ENCODE measurements at places on chromosomes 5 and 9.

- DNase-seq = no peak
Observed at GRCh38 chr5:158436271-158437065, 577.5 kb upstream of the CLINT1 start.

GRCh38 chr5:131224387-131225201 lies 39.3 kb upstream of the CDC42SE2 start:
- no peak for DNase-seq

DNA sequence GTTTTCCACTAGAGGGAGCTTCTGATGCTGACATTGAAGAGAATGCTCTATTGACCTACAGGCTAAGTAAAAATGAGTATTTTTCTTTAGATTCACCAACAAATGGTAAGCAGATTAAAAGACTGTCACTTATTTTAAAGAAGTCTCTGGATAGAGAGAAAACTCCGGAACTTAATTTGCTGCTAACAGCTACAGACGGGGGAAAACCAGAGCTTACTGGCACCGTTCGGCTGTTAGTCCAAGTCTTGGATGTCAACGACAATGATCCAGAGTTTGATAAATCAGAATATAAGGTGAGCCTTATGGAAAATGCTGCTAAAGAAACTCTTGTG lies 764 bp downstream of the PCDHA11 start:
- no peak for DNase-seq

DNA sequence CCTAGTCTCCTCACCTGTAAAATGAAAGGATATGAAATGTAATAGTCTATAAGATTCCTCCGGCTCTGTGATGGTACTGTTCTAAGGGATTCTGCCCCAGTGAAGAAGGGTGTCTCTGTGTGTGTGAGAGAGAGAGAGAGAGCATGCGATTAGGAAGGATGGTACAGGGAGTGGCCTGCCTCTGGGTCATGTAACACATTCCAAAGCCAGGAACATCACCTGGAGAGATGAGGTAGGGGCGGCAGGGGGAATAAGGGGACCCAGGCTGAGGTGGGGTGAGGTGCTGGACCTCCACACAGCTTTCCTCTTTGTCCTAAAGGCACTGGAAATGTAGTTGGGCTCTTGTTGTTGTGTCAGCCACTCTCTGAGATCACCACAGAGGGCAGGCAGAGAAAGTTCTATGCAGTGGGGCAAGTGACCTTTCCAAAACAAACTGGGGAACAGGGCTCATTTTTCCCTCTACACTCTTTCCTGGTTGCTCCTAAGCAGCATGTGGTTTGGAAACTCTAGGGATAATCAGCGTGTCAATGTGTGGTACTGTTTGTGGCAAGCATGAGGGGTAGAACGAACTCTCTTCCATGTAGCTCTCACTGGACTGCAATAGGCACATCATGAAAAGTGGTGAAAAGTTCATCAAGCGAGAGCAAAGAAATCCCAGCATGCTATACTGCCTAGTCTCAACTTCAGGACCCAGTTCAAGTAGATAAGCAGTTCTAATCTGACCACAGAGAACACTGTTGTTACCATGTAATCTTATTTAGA lies 65.0 kb downstream of the SEMA6A start:
- DNase-seq = no peak

DNA sequence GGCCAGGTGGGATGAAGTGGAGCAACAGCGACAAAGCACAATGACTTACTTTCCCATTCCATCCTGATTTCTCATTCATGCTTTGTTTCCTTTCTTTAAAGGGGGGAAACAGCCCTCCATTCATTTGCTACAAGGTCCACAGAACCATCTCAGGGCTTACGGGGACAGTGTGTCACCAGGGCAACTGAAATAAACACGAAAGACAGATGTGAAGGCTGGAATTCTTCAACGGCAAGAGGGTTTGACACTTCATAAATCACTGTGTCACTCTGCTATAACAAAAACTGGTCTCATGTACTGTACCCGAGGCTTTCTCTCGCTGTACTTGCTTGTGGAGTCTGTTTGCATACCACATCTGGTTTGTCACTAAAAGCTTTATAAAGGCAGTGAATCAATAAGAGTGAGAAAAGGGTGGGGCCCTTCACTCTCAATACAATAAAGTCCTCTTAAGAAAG lies 150.8 kb downstream of the EFNA5 start:
- DNase-seq = no peak

DNA sequence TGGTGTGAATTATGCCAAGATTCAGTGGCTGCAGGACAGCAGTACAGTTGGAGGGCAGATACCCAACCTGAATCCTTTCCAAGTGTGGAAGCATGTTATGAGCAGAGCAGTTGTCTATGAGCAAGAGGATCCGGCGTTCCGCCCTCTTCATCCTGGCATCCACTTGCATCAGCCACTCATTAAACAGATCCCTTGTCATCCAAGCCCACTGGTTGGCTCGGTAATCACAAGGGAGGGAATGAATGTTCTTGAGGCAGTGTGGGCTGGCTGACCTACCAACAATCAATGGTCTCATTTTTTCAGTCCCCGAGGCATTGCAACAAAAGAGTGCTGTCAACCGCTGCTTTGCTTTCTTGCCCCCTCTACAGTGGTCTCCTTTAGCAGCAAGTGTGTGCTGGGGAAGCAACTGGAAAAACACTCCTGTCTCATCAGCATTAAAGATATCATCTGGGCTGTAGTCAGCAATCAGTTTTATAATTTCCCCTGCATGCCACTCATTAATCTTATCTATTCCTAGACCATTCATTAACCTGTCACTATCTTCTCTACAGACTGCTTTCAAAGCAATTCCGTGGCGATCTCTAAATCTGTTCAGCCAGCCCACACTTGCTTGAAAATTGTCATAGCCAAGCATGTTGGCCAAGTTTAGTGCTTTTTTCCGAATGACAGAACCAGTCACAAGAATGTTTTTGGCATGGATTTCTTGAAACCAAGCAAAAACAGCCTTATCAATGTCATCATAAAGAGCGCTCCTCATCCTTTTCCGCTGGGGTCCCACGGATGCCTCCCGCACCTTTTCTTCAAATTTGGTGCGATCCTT lies 4.9 kb downstream of the TIGD6 start:
- no peak for DNase-seq

DNA sequence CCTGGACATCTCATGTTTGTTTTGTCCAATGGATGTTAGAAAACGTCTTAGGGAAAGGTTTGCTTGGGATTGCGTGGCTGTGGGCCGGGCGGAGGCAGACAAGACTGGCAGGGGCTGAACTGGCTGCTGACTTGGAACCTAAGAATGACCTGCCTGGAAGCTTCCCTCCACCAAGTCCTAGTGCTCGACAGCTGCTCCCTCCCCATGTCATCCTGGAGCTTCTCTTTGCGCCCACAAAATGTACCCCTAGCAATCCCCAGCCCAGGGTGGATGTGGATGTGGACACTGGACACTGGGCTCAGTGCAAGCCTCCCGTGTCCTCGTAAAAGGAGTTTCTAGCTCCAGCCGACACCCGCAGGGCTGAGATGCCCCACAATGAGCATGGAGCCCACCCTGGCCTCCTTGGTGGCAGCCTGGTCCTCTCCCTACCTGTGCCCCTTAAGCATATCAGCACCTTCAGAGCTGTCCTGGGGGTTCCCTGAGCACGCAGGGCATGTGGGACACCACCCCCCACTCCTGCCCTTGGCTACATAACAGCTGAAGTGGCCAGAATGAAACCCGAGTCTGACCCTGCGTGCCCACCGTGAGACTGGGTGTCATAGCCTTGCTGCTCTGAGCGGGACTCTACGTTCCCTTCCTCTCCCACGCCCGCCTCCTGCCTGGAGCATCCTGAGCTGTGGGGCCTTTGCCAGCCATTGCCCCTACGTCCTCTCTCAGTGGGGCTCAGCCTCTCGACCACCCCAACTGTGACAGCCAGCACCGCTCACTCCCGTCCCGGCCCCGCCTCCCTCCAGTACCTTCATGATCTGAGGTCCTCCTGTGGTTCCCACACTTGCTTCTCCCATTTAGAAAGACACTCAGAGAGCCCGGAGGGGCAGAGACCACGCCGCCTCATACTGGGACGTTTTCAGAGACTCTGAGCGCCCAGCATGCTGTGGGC lies 180.8 kb downstream of the ROR2 start:
- no peak for DNase-seq

DNA sequence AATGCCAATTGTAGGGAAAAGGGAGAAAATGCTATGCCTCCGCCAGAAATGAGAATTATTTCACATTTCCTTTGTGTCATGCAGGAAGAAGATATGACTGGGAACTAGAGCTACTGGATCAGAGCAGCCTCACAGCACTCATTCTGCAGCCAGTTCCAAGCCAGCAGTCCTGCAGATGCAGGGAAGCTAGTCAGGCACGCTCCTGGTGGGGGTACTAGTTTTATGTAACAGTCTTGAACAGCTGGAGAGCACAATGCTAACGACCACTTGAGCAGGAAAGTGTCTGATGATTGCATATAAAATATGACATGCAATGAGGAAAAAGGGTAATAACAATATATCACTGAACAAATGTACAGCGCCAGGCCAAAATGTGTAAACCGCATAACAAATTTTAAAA lies 21.7 kb downstream of the CDH10 start:
- no peak for DNase-seq

DNA sequence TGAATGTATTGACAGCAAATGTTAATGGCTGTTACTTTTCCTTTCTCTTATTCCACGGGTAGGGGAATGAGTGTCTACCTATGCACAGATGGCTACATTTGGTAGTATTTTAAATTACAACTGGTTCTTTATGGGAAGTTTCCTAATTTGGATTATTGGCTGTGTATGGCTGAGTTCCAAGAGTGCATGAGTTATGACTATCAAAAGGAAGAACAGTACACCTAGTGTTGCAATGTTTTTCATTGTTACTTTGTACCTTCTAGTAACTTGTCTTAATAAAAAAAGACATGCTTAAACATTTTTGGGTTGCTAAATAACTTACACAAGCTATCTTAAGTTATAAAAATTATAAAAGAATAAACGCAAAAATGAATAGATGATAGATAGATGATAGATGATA lies 35.8 kb upstream of the MAMDC2 start:
- DNase-seq = no peak

GRCh38 chr5:1874771-1875220 lies 7.9 kb downstream of the IRX4 start:
- peak; percentile 96 for DNase-seq
